Stimulated activated CD4-positive, alpha-beta T cell treated with anti-CD3 and anti-CD28 coated beads, Interleukin-12 subunit alpha, Interleukin-12 subunit beta, amount 100 ng/mL, for 4 hours (primary cell): ENCODE measurements at places on chromosomes 4 and X.

DNA sequence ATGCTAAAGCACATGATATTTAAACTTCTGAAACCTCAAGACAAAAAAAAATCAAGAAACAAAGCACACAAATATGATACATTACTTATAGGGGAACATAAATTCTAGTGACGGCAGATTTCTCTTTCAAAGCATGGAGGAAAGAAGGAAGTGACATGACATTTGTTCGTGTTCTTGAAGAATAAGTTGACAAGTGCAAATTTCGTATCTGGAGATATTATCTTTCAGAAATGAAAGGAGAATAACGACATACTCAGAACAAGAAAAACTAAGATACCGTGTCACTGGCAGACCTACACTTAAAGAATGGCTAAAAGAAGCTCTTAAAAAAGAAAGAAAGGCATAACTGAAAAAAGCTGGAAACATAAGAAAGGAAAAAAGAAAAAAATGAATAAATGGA lies 16.6 kb downstream of the CENPVL2 start:
- no peak for DNase-seq

DNA sequence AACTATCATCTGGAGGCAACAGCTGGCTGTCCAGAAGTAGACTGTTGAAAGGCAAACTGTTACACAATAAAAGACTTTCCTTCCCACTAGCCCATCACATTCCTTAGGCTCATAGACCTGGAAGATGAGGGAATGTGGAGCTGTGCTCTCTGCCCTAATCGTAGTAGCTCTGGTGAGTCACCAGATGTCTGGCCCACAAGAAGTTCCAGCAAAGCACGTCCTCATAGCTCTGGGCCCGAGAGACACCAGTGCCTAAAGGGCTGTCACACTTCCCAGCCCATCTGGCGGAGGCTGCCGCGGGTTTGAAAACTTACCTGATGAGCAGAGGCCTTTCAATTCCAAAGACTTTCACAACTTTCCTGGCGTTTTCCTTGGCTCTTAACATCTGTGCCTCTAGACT lies 81.7 kb upstream of the STOX2 start:
- no peak for DNase-seq

- no peak for DNase-seq
Measured at GRCh38 chr4:161906836-161907589, 256.8 kb downstream of the FSTL5 start.

- no peak for DNase-seq
Measured at GRCh38 chr4:110977554-110977953, 354.7 kb upstream of the PITX2 start.

DNA sequence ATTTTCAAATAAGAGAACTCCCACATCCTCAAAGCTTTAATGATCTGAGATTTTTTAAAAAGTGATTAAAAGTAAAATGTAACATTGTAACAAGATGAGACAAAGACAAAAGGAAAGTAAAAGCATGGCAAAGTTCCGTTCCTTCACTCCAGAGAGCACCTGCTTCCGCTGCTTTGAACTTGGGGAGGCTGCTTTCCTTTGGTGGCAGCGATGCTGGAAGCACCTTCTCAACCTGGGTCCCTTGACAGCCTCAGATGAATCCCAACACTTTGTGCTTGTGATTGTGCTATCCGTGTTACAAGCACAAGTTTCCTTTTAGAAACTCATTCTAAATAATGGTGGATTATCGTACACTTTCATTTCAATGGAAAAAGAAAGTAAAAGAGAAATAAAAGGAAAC lies 59.7 kb downstream of the HADH start:
- DNase-seq = no peak

DNA sequence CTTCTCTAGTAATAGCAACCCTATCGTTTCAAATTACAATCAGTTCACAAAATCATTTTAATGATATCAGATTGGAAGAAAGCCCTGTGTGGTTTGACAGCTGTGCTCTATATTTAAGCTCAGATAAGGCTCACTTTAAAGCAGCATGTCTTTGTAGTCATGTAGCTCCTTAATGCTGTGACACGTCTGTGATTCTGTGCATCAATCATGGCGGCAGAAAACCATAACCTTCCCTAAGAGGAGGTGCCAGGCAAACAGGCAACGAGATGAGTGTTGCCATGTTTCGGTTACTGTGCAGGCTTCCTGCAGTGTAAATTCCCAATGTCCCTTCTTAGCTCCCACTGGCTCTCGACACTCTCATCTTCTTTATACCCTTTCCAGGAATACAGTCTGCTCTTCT lies 212.7 kb downstream of the GRID2 start:
- DNase-seq = no peak

GRCh38 chr4:183011213-183011907 lies 87.7 kb upstream of the WWC2 start:
- no peak for DNase-seq

GRCh38 chr4:150126864-150127203 lies 48.6 kb downstream of the DCLK2 start:
- no peak for DNase-seq

GRCh38 chrX:103624111-103624510 lies 4.7 kb upstream of the TCEAL1 start:
- DNase-seq = no peak

DNA sequence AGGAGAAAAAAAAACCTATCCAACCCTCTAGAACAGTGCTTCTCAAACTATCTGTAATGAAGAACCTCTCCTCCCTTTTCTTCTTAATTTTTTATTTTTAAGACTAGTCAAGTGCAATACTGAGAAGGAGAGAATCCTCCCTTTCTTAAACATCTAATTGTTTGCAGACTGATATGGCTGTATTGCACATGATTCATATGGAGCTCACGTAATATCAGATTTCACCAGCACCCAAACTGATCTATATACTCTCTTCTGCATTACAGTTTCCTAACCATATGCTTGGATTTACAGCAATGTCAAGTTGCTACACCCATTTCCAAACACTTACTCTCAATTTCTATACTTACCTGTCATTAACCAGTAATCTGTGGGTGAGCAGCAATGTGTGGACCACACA lies 9.5 kb downstream of the PRMT9 start:
- no peak for DNase-seq

- DNase-seq = no peak
Measured at GRCh38 chrX:125436855-125437254, 117.2 kb downstream of the TEX13C start.

DNA sequence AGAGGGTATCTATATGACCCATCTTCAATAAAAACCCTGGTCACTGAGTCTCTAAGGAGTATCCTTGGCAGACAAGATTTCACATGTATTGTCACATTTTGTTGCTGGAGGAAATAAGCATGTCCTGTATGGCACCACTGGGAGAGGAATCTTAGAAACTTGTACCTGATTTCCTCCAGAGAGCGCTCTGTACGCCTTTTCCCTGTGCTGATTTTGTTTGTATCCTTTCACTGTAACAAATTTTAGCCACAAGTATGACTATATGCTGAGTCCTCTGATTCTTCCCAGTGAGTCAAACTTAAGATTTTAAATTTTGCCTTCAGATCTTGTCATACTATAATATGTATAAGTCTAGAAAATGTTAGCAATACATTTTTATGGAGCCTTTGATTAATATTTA lies 102.8 kb downstream of the ITIH6 start:
- no peak for DNase-seq

DNA sequence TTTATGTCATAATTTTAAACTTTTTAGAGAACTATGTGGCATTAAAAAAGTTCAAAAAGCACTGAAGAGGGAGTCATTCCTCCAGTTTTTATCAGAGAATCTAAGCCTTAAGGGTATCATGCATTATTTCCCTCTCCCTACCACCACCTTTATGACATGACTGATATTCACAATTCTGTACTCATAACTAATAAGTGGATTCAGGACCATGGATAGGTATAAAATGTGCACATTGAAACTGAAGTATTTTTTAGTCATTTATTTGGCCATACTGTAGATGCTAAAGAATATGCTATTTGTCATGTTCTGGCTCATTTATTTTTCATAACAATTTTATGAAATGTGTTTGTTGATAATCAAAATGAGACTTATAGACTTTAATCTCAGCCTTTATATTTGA lies 897.5 kb upstream of the AGA start:
- DNase-seq = no peak

- DNase-seq = no peak
Measured at GRCh38 chr4:144202081-144202480, 61.6 kb upstream of the GYPA start.

DNA sequence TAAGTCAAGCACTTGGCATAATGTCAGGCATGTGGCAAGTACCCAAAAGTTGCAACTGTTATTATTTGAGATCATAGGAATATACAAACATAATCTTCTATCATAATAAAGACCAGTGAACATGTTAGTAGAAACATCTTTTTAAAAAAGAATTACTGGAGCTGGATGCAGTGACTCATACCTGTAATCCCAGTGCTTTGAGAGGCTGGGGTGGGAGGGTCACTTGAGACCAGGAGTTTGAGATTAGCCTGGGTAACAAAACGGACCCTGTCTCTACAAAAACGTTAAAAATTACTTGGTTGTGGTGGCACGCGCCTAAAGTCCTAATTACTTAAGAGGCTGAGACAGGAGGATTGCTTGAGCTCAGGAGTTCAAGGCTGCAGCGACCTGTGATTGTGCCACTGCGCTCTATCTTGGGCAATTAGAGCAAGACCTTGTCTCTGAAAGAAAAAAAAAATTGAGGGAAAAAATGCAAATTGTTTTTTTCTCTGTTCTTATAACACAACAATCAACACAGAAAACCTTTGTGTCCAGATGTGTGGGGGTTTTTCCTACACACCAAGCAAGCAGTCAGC lies 284.3 kb downstream of the ARHGAP10 start:
- no peak for DNase-seq

GRCh38 chr4:83009529-83009928 lies 1.1 kb downstream of the LIN54 start:
- DNase-seq = no peak

DNA sequence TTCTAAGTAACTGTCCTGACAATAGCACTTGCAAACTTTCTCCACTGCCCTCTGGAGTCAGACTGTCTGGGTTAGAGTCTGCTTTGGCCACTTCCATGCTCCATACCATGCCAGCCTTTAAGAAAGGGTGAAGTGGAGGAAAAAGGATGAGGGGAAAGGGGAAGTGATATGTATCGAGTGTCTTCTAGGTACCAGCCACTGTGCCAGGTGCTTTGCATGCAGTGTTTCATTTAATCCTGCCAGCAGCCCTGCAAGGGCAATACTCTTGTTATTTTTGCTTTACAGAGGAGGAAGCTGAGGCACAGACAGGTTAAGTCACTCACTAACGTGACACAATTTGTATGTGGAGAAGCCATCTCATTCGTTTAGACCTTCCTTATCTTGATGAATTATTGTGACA lies 55.6 kb downstream of the RTL9 start:
- DNase-seq = no peak

DNA sequence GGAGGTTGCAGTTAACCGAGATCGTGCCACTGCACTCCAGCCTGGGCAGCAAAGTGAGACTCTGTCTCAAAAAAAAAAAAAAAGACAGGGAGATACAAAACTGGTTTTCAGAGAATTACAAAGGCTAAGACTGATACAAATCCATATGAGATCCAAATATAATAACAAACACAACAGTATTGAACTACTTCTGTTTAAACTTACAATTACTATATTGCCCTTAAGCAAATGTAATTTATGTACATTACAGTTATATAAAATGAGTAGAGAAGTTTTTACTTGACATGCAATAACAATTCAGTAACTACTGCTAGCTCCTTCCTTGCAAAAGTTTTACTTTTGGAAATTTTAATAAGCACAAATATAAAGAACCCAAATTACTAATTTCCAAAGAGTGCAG lies 52.6 kb upstream of the PABPC1L2A start:
- no peak for DNase-seq

GRCh38 chrX:141760761-141761160 lies 62.2 kb upstream of the SPANXD start:
- no peak for DNase-seq

GRCh38 chr4:53782458-53782845 lies 191.2 kb upstream of the LNX1 start:
- no peak for DNase-seq
